NCI-H146 (cell line): ENCODE measurements at places on chromosomes 1 and 21.

GRCh38 chr1:95957748-95958147 is 723.7 kb downstream of the RWDD3 start:
- no peak for DNase-seq

- DNase-seq, result no peak
Measured at GRCh38 chr1:155137154-155137949, 1.7 kb downstream of the SLC50A1 start.

DNA sequence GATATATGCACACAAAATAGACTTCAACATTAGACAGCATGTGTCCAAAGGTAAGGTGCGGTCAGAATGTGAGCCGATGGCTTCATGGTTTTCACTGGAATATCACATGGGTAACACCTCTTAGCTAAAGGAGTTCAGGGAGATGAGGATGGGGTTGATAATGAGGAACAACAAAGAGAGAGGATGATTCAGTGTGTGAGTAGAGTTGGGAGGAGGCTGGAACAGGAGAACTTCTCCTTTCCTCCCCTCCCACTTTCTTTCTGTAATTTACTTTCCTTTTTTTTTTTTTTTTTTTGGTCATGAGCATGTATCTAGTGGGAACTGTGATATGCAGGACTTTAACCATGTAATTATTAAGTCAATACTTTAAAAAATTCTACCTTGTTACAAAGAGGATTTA is 99.4 kb downstream of the FASLG start:
- no peak for DNase-seq

DNA sequence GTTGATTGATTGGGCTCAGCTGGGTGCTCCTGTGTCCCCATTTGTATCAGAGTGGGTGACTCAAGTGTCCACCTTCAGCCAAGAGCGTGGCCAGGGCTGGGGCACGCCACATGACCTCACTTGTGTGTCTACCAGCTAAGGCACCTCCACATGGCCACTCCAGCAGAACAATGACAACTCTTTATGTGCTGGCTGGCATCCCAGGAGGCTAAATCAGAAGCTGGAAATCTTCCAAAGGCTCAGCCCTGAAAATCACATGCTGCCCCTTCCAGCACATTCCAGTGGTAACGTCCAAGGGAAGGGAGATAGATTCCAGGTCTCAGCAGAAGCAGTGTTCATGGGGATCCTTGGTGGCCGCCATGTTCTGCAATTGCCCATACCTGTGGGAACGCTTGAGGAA is 585.5 kb downstream of the AJAP1 start:
- no peak for DNase-seq

DNA sequence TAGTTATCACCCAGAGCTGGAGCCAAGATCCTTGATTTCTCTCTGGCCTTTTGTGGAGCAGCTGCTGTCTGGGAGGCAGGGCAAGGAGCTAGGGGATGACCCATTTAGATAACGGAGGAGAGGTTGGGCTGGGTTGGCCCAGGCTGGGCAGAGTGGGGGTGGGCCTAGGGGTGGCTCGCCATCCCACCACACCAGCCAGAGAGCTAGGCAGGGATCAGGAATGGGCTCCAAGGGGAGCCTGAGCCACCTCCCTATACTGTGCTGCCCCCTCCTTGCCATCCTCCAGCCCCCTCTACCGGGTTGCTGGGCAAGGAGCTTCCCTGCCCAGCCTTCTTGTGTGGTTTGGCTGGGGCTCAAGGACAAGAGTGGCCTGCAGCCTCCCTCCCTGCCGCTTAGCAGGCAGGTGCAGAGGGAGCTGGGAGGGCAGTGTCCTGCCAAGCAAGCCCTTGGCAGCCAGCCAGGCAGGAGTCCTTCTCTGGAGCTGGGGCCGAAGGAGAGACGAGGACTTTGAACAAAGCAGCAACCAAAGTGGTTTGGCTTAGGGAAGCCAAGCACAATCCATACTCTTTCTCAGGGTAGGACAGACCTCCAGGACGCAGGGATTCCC is 4.1 kb downstream of the NUAK2 start:
- peak; percentile 95 for DNase-seq

DNA sequence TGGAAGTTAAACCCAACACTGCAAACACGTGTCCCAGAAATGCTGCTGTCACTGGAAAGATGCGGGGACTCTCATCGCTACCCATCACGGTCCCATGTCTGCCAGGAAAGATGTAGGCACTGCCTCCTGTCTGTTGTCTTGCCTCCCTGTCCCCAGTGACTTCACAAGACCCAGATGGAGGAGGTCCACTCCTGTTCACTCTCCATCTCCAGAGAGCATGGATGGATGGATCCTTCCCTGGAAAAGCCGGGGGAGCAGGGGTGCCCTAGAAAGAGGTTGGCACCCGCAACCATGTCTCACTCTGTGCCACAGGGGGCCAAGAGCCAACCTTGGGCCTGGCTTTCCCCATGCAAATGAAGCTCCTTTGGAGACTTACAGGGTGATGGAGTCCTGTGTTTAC is 135.5 kb downstream of the GLIS1 start:
- DNase-seq, result no peak

DNA sequence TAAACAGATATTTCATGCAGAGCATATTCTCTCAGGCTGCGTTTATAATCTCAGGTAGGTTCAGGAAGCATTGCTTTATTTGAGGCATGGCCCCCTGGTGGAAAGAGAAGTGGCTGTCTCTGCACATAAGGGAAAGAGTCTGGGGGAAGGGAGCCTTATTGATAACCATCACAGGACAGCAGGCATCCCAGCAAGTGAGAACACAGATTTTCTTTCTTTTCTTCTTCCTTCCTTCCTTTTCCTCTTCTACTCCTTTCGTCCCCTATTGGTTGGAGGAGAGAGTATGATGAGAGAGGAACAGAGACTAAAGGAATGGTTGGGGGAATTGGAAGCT is 21.9 kb downstream of the TSNAX start:
- peak; percentile 59 for DNase-seq

GRCh38 chr21:21114461-21114860 is 116.3 kb downstream of the NCAM2 start:
- no peak for DNase-seq

DNA sequence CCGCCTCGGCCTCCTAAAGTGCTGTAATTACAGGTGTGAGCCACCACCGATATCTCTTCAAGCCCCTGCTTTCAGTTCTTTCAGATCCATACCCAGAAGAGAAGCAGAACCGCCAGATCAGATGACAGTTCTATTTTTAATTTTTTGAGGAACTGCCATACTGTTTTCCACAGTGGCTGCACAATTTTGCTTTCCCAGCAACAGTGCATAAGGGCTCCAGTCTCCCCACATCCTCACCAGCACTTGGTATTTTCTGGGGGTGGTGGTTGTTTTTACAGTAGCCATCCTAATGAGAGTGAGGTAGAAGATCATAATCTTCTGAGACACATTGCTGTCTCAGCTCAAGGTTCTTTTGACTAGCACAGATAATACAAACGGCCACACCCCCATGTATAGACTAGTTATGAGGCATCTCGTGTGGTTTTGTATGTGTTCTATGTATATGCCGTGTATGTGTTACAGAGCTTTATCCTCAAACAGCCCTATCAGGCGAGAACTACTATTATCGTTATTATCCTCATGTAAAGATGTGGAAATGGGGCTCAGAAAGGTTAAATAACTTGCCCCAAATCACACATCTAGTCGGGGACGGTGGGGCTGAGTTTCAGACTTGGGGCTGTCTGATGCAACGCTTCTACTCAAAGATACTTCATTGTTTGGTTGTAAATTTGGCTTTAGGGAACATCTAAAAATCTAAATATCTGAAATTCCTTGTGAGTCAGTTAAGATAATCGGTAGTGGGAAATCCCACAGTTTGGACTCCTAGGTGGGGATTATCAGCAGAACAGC is 12.0 kb downstream of the FHAD1 start:
- no peak for DNase-seq

- DNase-seq, result no peak
Measured at GRCh38 chr21:35376406-35377135, 327.5 kb upstream of the RUNX1 start.

GRCh38 chr1:183912265-183912886 is 107.5 kb downstream of the RGL1 start:
- DNase-seq, result no peak

DNA sequence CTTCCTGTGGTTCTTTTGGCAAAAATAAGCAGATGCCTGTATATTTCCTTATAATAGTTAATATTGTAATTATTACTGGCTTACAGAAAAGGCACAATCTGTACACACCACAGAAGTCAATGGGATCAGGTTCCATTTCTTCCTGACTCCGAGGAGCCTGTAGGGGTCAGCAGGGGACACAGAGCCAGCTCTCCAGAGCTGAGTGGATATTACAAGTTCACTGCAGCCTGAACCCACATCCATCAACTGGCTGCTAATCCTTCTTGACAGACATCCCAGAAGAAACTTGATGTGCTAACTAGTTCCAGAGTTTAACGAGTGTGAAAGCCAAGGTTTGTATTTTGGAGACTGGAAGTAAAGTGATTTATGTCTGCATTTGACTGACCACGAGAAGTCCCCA is 203.8 kb downstream of the LMX1A start:
- DNase-seq, result no peak

- DNase-seq, result no peak
Measured at GRCh38 chr1:14661222-14661621, 62.7 kb downstream of the KAZN start.

DNA sequence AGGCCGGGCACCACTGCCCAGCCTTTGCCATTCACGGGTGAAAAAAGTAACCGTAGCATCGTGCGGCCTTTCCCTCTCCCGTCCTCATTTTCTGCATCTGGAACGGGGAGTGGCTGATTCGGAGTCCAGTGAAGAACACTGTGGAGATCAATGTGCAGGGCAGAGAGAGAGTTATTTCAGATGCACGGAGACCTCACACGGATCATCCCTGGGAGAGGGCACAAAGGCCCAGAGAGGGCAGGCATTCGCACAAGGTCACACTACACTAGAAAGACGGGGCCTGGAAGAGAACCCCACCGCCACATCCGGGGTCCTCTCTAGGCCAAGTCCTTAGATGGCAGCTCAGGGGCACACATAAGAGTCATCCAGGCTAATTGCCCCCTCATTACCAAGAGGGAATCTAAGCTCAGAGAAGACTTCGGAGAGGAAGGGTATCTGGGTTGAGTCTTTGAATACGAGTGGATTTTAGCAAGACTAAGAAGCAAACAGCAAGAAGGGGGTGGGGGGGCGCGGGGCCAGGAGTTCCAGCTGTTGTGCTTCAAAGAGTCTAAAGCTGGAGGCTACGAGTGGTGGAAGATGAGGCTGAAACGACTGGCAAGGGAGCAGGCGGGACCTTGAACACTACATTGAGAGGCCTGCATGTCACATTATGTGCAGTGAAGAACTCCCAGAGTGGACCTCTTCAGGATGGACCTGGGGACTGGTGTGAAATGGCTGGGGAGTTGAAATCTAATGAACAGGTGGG is 857 bp downstream of the GPX7 start:
- DNase-seq, result peak; percentile 30

- no peak for DNase-seq
Measured at GRCh38 chr21:33703750-33704606, 61.7 kb downstream of the ITSN1 start.

GRCh38 chr1:234584926-234585325 is 25.1 kb downstream of the IRF2BP2 start:
- DNase-seq, result peak; percentile 43

DNA sequence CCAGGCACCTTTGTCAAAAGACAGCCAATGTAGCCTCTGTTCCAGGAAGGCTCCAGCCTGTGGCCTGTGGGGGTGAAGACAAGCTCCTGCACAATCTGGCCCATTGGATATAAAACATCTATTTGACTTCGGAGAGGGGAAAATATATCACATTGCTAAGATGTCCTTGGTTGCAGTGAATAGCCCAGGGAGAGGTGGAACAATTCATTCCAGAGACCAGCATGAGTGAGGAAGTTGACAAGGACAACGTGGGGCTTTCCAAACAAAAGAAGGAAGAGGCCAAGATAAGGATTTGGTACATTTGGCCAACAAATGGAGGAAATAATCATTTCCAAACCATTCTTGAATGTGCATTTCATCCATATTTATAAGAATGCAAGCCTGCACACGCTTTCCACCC is 187.0 kb downstream of the ETS2 start:
- no peak for DNase-seq

DNA sequence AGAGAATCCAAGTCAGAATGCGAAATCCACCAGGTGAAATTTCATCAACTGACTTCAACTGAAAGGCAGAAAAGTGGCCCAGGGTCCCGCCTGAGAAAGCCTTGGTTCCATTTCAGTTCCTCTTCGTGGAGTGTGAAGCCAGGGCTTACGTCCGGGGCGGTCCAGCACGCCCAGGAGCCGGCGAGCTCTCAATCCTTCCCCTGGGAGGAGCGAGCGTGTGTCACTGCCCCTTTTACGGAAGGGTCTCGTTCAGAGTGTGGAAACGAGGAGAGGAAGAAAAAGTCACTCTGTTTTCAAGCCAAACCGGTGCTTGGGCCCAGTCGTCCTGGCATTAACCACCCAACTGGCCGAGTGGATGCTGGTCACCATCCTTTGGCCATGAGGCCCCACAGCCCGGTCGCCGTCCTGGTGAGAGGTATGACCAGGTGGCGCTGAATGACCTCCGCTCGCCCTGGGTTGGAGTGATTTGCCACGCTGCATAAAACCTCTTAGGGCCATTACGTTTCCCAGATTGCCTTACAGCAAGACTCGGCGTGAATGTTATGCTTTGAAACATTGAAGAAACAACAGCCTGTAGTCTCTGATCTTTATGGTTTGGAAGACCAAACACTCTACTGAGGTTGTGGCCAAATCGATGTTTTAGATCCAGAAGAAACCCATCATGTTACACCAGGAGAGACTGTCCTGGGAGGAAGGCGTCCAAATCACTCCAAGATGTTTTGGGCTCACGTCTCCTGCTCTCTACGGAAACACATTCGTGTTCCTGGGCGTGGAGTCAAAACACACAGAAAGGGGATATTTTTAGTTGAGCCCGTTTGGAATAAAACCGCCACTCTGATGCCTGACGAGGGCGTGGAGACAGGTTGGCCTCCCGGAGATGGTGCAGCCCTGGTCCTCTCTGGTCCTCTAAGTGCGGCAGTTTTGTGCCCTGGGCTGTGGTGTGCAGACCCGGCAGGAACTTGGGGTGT is 93.6 kb upstream of the ACTRT2 start:
- no peak for DNase-seq

DNA sequence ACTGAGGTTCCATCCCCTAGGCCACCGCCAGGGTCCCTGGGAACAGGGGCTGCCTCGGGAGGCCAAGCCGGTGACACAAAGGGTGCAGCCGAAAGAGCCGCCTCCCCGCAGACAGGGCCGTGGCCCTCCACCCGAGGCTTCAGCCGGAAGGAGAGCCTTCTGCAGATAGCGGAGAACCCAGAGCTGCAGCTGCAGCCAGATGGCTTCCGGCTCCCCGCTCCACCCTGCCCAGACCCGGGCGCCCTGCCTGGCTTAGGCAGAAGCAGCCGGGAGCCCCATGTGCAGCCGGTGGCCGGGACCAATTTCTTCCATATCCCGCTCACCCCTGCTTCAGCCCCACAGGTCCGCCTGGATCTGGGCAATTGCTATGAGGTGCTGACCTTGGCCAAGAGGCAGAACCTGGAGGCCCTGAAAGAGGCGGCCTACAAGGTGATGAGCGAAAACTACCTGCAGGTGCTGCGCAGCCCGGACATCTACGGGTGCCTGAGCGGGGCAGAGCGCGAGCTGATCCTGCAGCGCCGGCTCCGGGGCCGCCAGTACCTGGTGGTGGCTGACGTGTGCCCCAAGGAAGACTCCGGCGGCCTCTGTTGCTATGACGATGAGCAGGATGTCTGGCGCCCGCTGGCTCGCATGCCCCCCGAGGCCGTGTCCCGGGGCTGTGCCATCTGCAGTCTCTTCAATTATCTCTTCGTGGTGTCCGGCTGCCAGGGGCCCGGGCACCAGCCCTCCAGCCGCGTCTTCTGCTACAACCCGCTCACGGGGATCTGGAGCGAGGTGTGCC is 1.4 kb downstream of the KLHDC7A start:
- DNase-seq, result no peak

- DNase-seq, result no peak
Measured at GRCh38 chr1:179318491-179318890, 24.9 kb downstream of the SOAT1 start.
